ENCODE measurements at places on chromosomes 4 and X. TPM values are rescaled to one million over a fixed set of nuclear protein-coding genes. Genes with fewer than 3 reads are reported as not detected.

GRCh38 chr4:182367153-182367552 is 124.0 kb downstream of the TENM3 start:
- H3K4me3 ChIP-seq, result no peak overlapping the region
- no peak for DNase-seq
- H3K4me1 ChIP-seq, result no peaks in the 10 kb centered on the region
- H3K27ac ChIP-seq, result no peak overlapping the region
- no peaks in the 10 kb centered on the region for H3K27me3 ChIP-seq
- H3K36me3 ChIP-seq, result no peaks in the 10 kb centered on the region

- no peaks in the 10 kb centered on the region for H3K27me3 ChIP-seq
- H3K36me3 ChIP-seq, result no peaks in the 10 kb centered on the region
- DNase-seq, result no peak
These were observed 145.1 kb downstream of the COL4A5 start for GRCh38 chrX:108584617-108585211.

DNA sequence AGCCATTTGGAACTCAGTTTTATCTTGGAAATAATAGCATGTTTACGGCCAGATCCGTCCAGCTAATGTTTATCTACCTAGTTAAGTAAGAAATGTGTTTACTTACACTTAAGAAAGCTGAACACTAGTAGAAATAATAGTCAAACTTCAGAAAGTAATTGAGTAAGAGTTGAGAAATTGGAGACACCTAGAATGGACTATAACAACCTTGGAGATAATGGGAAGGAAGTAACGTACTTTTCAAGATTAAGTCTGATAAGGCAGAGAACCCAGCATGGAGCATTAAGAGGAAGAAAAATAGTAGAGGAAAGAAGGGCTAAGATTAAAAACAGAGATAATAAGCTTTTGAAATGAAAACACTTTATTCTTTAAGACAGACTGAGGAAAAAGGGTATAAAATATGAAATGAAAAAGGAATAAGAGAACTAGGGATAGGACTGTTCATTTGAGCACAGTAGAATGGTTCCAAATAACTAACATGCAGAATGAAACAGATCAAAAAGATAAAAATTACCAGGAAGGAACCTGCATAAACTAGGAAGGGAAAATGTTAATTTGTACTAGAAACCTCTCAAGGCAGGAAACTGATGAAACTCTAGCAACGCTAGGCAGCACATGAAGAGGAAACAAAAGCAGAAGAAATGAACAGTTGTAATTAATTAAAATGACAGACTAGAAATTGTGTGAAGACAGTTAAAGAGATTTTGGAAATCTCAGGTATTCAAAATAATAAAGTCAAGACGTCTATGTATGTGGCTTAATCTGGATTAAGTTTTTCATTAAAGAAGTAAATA is 71.7 kb downstream of the FBXW7 start:
- H3K36me3 ChIP-seq, result no peaks in the 10 kb centered on the region
- H3K4me3 ChIP-seq, result no peak overlapping the region
- H3K4me1 ChIP-seq, result no peaks in the 10 kb centered on the region
- H3K27me3 ChIP-seq, result no peaks in the 10 kb centered on the region
- H3K27ac ChIP-seq, result no peak overlapping the region

The TENM3 gene
- total RNA-seq, result 2.8 TPM

The GABRE gene
- 13.5 TPM for total RNA-seq

The LANCL3 gene
- total RNA-seq, result 1.7 TPM

The RPS6KA6 gene
- total RNA-seq, result 4.5 TPM
